G401 (cell line): ENCODE measurements at places on chromosomes 11 and 22. TPM values are rescaled to one million over a fixed set of nuclear protein-coding genes. Genes with fewer than 3 reads are reported as not detected.

GRCh38 chr11:105713696-105714095 lies 103.8 kb downstream of the GRIA4 start:
- DNase-seq, result no peak

DNA sequence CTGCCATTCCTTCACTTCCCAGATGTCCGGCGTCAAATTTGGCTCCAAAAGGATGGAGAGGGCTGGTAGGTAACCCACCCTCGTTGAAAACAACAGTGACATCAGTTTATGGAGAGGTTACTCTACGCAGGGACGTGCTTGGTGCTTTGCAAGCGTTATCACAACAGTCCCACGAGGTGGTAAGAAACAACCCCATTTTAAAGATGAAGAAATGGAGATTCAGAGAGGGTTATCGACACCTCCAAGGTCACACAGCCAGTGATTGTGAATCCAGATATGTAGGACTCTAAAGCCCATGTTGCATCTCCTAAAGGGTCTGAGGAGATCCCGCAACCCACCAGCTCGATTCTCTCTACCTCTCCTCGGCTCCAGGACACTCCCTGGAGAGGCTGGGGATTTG lies 773 bp downstream of the MIAT start:
- no peak for DNase-seq

DNA sequence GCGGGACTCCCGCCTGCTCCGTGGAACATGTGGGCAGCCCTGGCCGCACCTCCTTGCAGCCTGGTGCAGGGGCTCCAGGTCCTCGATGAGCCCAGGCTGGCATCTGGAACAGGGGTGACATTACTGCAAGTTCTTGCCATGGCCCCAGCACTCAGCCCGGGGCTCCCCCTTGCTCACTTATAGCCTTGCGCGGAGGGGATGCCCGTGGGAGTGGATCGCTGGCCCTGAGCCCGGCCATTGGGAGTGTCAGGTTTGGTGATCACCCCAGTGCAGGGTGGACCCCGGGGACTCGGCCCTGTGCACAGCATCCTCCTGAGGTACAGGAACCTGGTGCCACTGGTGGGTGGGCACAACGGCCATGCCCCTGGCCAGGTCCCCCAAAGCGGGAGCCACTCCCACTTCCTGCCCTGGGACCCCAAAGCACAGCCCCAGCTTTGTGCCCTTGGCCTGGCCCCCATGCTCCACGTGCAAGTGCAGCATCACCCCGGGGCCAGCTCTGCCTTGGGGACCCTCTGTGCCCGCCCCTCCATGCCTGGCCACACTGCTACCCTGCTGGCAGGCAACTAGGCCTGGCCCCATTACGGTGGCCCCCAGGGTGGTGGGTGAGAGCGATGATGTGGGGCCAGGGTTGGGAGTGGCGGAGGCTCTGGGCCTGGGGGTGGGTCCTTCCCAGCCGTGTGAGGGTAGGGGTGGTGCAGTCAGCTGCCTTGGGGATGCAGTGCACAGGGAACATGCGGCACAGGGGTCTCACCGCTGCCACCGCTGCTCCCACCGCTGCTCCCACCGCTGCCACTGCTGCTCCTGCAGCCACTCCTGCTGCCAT lies 439.8 kb downstream of the TBC1D22A start:
- no peak for DNase-seq

Gene POTEH
- total RNA-seq, result not detected in 2 replicates

Gene LMO2
- 0.18 TPM in 1 of 2 replicates, not detected in the other for total RNA-seq
